ENCODE measurements at places on chromosomes 5 and 9. TPM values are rescaled to one million over a fixed set of nuclear protein-coding genes. Genes with fewer than 3 reads are reported as not detected.

GRCh38 chr9:93862877-93863545 is 92.1 kb downstream of the BARX1 start:
- DNase-seq, result no peak
- no peak overlapping the region for H3K27ac ChIP-seq
- no peak overlapping the region for H3K4me3 ChIP-seq
- H3K27me3 ChIP-seq, result peaks cover 56% of the 10 kb centered on the region
- H3K36me3 ChIP-seq, result no peaks in the 10 kb centered on the region
- no peaks in the 10 kb centered on the region for H3K4me1 ChIP-seq

DNA sequence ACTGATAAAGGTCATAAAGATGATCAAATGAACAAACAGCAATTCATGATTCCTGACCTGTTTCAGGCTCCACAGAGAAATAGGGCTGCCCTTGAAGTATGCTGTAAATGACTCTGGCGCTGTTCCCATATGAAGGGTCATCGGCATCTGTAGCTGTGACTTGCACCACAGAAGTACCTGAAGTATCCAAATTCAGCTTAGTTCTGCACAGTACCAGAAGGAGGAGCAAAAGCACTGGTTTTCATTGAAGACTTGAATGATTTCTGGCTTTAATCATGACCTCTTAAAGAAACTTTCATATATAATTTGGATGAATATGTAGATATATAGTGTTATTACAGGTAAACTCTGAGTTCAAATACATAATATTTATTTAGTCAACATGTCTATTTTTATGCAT is 109.1 kb downstream of the CDH10 start:
- no peaks in the 10 kb centered on the region for H3K4me1 ChIP-seq
- no peak overlapping the region for H3K4me3 ChIP-seq
- no peaks in the 10 kb centered on the region for H3K36me3 ChIP-seq
- H3K27ac ChIP-seq, result no peak overlapping the region
- DNase-seq, result no peak
- no peaks in the 10 kb centered on the region for H3K27me3 ChIP-seq

GRCh38 chr5:72355706-72356299 is 35.6 kb downstream of the PTCD2 start:
- no peak overlapping the region for H3K27ac ChIP-seq
- no peaks in the 10 kb centered on the region for H3K27me3 ChIP-seq
- H3K4me1 ChIP-seq, result no peaks in the 10 kb centered on the region
- DNase-seq, result peak; percentile 22

DNA sequence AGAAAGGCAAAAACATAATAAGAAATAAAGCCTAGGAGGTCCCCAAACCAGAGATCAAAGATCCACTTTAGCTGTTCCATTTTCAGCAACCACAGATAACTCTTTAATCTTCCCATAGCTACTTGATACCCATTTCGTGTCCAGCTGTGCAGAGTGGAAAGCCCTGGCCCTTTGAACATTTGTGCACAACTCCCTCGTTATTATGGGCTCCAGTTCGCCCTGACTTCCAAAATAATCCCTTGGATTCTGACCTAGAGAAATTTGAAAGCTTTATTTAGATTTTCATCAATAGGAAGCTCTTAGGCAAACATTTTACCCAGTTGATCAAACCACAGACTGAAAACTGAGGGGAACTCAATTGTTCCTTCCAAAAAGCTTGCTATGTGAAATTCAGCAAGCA is 4.8 kb downstream of the MYOT start:
- no peaks in the 10 kb centered on the region for H3K36me3 ChIP-seq
- peaks cover 7% of the 10 kb centered on the region for H3K27me3 ChIP-seq
- H3K27ac ChIP-seq, result no peak overlapping the region
- no peak for DNase-seq
- no peaks in the 10 kb centered on the region for H3K4me1 ChIP-seq

- H3K36me3 ChIP-seq, result peaks cover 62% of the 10 kb centered on the region
- no peaks in the 10 kb centered on the region for H3K27me3 ChIP-seq
- H3K27ac ChIP-seq, result no peak overlapping the region
- DNase-seq, result peak; percentile 35
- no peak overlapping the region for H3K4me3 ChIP-seq
Measured at GRCh38 chr5:180799902-180800801, 2.5 kb downstream of the MGAT1 start.

Gene LIFR
- 3.7 TPM for total RNA-seq

Gene TMEM203
- total RNA-seq, result 59.5 TPM

Data from K562 (cell line).